NCI-H1417 treated with DMSO at 0.1 percent for 48 hours (cell line): ENCODE measurements at places on chromosomes 4 and X.

DNA sequence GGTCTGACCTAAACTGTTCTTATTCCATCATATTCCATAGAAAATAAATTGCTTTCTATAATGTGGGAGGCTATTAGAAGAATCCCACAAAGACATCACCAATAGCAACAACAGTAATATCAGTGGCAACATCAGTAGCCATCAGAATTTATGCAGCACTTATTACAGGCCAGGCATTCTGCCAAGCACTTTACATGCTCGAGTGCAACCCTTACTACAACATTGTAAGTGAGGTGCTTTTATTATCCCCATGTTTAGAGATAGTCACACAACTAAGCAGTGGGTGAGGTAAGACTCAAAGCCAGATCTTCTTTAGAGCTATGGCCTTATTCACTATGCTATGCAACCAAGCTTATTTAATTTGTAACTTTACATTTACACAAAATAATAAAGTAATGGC lies 317.1 kb upstream of the BMP3 start:
- DNase-seq: no peak

- DNase-seq: no peak
Observed at GRCh38 chr4:74503580-74503979, 58.6 kb downstream of the AREG start.

GRCh38 chr4:154124539-154125255 lies 335.8 kb upstream of the SFRP2 start:
- DNase-seq: no peak

DNA sequence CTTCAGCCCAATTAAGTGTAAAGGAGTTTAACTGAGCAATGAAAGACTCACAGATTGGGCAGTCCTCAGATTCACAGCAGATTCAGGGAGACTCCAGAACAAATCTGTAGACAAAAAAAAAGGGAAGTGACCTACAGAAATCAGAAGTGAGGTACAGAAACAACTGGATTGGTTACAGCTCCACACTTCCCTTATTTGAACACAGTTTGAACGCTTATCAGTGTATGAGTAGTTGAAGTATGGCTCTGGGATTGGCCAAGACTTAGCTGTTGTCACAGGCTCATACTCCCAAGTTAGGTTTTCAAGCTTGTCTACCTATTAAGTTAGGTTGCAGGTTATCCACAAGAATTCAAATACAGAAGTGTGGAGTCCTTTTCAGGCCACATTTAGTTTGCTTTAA lies 112.4 kb upstream of the ELOVL6 start:
- no peak for DNase-seq

DNA sequence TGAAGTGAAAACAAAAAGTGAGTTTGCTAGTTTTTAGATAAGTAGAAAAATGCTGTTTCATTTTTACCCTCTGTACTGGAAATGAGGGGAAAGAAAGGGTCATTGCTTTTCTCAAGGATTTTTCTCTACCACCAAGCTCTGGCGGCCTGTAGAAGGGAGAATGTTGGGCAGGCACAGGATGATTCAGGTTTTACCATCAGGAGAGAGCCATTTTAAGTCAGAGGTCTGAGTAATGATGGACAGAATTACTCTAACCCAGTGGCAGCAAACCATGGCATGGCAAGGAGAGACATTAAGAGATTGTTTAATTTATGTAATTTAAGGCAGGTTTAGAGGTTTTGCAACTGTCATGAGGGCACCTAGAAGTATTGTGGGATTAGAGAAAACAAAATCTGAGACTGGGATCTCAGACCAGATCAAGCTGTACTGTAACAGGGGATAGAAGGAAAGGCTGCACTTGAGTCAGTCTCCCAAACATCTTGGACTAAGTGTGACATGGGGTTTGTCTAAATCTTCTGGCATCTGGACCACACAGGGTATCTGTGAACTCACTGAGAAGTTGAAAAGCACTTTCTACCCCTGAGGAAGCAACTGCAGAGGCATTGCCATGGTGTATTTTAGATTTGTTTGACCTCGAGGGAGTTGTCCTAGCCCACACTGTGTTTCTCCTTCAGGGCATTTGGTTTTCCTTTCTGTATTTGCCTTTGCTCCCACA lies 81.6 kb downstream of the BANK1 start:
- no peak for DNase-seq

- DNase-seq: no peak
Observed at GRCh38 chrX:45143455-45143854, 57.2 kb downstream of the DIPK2B start.

- no peak for DNase-seq
Observed at GRCh38 chr4:92172203-92172602, 131.6 kb upstream of the GRID2 start.

GRCh38 chr4:13626492-13627177 lies 890 bp downstream of the BOD1L1 start:
- no peak for DNase-seq

DNA sequence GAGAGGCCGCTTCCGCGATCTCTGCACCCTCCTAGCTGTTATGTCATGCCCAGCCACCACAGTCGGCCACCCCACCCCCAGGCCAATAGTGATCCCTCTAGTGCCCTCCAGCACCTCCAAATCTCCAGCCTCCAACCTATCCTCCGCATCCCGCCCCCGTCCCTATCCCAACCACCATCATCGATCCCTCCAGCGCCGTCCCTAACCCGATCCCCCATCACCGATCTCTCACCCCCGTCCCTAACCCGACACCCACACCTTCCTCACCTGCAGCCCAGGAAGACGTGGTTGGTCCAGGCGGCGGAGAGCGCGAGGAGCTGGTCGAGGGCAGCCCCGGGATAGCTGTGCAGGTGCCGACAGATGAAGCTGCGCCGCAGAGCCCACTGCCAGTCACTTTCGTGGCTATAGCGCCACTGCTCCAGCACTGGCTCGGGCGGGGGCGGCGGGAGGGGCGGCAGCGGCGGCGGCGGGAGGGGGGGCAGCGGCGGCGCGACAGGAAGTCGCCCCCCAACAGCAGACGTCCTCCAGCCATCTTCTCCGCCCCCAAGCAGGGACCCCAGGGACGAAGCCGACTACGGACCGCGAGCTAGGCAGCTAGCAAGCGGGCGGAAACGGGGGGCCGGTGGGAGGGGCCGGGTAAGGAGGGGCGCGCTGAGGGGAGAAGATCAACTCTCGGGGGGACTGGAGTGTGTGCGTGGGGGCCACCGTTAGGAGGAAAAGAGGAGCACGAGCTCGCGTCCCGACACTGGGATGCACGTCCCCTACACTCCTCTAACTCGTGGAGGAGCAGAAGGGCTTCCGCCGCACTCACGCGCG lies 552 bp downstream of the NKRF start:
- DNase-seq: no peak

DNA sequence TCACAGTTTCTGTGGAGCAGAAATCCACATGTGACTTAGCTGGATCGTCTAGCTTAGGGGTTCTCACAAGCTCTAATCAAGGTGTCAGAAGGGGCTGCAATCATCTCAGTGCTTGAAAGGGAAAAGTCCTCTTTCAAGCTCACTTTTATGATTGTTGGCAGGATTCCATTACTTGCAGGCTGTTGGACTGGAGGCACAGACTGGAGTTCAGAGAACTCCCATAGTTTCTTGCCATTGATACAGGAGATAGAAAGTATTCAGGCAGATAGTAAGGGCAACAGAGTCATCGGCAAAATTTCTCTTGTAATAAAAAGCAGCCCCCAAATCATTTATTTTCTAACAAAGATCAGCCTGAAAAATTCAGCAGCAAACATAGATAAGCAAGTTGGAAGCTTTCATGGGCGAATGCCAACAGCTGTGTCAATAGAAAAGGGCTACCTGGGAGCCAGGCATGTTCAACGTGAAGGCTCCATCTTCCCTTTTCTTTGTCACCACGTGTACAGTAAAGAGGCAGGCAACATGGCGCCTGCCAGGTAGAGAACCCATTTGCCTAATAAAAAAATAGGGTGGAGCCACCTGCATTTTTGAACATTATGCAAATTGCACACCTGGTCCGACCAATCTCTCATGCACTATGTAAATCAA lies 64.4 kb downstream of the CXCL13 start:
- no peak for DNase-seq

DNA sequence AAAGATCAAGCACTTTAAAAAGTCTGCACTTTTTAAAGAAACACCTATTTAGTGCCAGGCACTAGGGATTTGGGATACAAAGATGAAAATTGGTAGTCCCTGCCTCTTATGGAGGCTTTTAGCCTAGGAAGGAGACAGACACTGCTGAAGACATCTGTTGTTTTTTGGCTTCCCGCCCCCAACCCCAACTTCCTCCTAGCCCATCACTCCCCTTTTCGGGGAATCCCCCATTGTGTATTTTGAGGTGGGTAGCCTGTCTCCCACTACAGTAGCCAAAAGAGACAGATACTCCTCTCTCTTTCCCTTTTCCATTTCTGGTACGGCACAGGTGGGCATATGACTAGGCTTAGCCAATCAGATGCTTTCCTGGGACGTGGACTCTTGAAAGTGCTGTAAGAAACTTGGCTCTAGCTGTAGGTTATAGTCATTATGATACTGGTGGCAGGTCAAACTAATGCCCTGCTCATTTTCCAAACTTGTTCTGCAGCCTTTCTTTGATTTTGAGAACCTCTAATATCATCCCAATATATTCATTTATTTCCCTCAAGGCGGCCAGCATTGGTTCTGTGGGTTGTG lies 194.6 kb upstream of the RBPJ start:
- no peak for DNase-seq

GRCh38 chrX:124033821-124034220 lies 72.3 kb downstream of the STAG2 start:
- DNase-seq: no peak

- no peak for DNase-seq
Observed at GRCh38 chrX:48487362-48487798, 11.4 kb downstream of the FTSJ1 start.

GRCh38 chr4:102878901-102879300 lies 10.1 kb downstream of the CISD2 start:
- no peak for DNase-seq

- DNase-seq: no peak
Observed at GRCh38 chr4:40596522-40596921, 33.1 kb downstream of the RBM47 start.

DNA sequence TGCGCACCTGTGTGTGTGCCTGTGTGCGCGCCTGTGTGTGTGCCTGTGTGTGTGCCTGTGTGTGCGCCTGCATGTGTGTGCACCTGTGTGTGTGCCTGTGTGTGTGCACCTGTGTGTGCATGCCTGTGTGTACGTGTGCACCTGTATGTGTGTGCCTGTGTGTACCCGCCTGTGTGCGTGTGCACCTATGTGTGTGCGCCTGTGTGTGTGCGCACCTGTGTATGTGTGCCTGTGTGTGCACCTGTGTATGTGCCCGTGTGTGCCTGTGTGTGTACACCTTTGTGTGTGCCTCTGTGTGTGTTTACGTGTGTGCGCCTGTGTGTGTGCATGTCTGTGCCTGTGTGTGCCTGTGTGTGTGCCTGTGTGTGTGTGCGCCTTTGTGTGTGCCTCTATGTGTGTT lies 33.5 kb downstream of the ZFP42 start:
- DNase-seq: no peak

GRCh38 chrX:29662101-29662500 lies 553.3 kb upstream of the MAGEB2 start:
- DNase-seq: no peak

- no peak for DNase-seq
Observed at GRCh38 chr4:108700081-108700757, 49.8 kb downstream of the OSTC start.

GRCh38 chr4:108045687-108046024 lies 56.0 kb downstream of the HADH start:
- DNase-seq: no peak

GRCh38 chr4:123449362-123449761 lies 52.8 kb downstream of the SPRY1 start:
- DNase-seq: no peak

GRCh38 chrX:38961936-38962335 lies 160.7 kb downstream of the MID1IP1 start:
- no peak for DNase-seq

DNA sequence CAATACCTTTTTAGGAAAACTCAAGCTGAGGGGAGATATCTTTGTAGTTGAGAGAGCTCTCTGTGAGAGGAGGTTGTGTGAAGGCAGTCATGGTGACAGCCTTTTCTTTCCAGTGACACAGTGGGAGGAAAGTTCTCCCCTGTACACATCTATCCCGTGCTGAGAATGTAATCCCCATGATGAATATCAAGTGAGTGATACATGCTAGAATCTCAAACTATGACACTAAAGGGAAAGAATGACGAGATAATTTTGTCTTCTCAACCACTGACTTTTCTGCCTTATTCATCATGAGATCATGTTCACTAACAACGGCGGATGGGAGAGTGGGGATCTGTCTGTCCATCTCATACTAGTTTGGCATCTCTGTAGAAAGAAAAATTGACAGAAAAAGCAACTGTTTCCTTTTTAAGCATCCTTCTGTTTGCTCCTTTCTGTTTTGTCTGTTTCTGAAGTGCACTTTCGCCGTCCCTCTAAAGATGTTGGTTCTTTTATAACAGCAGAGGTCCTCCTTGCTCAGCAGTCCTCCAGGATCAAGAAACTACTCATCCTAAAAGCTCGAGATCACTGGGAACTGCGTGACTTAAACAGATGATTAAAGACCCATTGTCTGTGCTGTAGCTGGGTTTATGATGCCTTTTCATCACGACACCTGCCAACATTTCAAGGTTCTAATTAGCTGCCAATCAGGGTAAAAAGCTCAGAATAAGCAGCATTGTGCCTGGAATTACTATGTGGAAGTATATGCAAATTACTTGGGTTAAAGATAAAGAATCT lies 137.6 kb downstream of the DCK start:
- no peak for DNase-seq

GRCh38 chr4:8700531-8700930 lies 108.0 kb downstream of the CPZ start:
- no peak for DNase-seq

DNA sequence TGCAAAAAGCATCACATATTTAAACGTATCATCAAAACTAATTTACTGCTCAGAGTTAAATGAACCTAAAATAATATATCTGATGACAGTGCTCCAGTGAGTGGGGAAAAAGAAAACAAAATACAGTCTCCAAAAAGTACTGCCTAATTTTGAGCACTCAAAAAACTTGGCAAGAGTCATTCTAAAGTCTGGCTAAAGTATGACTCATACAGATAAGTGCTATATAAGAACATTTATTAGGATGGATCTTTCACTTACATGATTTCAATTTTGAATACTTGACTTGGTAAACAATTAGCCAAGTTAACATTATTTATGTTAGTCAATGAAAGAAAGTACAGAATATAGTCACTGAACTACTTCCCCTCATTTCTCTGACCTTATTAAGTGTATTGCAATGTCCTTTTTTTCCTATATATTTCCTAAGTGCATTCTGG lies 27.2 kb downstream of the FBXO8 start:
- DNase-seq: no peak

DNA sequence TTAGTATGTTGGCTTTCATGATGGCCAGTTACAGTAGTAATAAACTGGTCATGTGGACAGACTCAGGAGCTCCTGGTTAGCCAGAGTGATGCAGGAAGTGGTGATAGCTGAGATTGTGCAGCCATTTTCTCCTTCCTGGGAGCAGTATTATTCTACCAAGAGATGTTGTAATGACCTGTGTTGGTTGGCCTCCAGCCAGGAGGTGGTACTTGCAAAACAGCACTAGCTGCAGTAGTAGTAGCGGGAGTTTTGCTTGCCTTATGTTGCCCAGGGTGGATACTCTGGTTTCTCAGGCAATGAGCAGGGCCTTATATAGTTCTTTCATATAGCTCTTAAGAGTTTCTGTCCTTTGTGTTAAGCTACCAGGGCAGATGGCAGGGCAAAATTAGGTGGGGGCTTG lies 998.8 kb downstream of the GLUD2 start:
- DNase-seq: no peak
